ENCODE measurements at places on chromosomes 7 and 10.

- DNase-seq: no peak
Observed at GRCh38 chr10:126372396-126372795, 15.9 kb downstream of the ADAM12 start.

DNA sequence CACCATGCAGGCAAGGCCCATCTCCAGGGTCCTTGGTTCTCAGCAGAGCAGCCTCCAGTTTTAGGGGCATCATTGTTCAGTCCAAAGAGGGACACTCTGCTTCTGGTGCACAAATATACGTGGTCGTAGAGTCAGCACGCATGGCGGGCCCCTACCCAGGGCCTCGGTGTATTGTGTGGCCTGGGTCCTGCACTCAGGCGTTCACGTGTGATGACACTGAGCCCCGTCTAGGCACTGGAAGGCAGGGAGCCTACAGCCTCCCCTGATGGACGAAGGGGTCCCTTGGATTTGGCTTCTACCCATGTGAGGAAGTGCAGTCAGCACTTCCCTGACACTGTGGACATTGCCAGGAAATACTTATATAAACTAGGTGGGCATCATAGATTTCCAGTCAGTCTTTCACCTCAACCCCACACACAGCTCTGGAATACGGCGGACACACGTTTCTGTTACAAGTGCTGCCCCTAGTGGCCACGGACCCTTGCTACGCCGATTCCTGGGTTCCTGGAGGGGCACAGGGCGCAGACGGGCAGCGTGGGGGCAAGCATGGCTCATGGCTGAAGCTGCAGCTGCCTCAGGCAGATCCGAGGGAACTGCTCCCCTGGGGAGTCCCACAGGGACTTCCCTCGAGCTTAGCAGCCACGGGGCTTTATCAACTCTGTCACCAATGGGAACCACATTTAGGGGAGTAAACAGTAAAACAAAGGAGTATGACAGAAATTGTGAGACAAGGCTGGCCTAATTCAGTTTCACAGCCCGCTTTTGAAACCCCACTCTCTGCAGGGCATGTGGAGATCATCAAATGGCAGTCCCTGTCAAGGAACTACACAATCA lies 25.4 kb downstream of the AIFM2 start:
- peak; percentile 39 for DNase-seq

DNA sequence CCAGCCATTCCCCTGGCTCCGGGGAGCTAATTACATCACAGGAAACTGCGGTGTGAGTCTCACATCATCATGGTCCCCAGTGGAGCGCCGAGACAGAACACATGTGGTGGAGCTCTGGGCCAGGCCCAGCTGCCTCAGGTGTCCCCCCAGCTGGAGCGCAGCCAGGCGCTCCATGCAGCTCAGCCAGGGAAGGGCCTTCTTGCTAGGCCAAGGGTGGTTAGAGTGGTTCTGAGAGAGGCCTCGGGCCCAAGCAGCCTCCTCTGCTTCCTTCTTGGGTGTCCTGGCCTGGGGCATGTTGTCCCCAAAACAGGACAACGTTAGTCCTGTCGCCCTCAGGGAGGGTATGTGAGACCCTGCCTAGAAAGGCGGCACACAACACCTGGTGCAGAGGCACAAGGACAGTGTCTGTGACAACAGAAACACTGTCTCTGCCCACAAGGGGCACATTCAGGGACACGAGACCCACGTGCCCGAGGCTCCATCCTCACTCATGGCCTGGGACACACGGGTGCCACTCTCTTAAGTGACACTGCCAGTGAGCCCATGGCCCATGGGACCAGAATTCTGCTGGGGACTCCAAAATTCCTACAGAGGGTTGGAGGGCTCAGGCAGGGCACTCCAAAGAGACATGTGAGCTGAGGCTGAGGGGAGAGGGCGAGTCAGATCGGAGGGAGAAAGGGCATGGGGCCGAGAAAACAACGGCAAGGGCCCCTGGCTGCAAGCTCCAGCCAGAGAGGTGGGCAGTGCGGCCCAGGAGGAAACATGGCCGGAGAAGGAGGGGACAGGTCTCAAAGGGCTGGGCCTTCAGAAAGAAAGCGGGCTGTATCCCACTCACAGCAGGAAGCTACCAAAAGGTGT lies 37.0 kb upstream of the RET start:
- DNase-seq: peak; percentile 37

GRCh38 chr7:30224511-30225062 lies 59.8 kb upstream of the ZNRF2 start:
- DNase-seq: peak; percentile 77

- no peak for DNase-seq
Observed at GRCh38 chr7:43054052-43054722, 58.3 kb upstream of the HECW1 start.

DNA sequence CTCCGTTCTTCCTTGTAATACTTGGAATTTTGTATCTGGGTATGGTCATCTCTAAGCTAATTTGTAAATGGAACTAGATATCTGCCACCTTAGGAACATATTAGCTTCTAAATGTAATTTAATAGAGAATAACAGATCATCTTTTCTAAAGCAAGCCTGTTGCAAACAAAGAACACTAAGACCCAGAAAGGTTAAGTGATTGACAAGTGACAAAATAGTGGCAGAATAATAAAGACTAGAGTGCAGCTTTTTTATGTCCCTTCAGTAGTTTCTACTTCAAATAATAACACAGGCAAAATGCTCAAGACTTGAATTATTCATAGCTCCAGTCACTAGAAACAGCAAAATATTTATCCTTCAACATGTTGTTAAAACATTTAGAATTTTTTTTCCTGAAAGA lies 91.7 kb downstream of the MET start:
- DNase-seq: no peak

Measured in Daoy (cell line).